T1000 (cell line): ENCODE measurements at places on chromosomes 11 and 22.

DNA sequence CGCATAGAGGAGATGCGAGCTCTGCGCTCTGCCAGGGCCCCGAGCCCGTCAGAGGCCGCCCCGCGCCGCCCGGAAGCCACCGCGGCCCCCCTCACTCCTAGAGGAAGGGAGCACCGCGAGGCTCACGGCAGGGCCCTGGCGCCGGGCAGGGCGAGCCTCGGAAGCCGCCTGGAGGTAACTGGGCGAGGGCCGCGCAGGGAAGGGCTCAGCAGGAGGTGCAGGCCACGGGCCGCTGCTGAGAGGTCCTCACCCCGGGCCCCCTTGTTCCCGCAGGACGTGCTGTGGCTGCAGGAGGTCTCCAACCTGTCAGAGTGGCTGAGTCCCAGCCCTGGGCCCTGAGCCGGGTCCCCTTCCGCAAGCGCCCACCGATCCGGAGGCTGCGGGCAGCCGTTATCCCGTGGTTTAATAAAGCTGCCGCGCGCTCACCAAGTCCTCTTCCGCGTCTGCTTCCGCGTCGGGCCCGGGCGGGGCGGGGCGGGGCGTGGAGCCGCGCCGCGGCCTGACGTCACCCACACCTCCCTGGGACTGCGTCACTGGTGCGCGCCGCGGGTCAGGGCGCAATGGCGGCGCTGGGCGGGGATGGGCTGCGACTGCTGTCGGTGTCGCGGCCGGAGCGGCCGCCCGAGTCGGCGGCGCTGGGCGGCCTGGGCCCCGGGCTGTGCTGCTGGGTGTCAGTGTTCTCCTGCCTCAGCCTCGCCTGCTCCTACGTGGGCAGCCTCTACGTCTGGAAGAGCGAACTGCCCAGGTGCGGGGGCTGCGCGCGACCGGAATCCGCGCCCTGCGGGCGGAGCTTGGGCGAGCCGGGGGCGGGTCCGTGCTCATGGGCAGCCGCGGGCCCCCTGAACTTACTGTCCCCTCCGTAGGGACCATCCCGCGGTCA is at the start of gene RCE1:
Gene RCE1, plus strand, starts transcription at position 546 of the 880 bp plus-strand sequence. Its CDS starts 15 bp downstream, at position 561.
- DNase-seq, result peak; percentile 71

DNA sequence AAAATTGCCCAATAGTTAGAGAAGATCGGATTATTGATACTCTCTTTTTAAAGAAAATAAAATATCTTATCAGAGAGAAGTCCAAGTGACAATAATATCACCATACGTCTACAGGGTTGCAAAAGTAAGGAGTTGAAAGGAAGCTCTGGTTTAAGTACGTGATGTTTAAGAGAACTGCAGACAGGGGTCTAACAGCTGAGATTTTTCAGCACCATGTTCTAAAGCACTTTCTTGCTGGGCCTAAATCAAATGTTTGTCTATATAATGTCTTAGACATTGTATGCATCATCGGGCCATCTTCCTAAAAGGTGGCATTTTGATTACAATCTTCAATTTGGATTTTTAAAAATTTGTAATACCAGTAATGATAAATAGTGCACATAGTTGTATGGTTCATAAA is 133.3 kb downstream of the RRAS2 start:
- no peak for DNase-seq

DNA sequence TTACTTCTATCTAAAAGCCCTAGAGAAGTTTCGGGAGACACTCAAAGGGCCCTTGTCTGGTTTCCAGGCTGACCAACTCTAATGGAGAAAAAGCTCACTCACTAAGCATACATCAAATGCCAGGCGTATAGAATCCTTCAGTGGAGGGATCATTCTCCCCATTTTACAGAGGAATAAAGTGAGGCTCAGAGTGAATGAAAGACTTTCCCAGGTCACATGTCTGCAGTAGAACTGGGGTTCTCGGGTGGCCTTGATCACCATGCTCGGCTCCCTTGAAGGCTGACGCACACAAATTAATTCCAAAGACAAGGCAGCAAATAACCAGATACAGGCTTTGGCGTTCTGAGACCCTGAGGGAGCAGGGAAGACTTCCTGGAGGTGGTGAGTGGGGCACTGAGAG is 60.0 kb downstream of the THAP12 start:
- no peak for DNase-seq

DNA sequence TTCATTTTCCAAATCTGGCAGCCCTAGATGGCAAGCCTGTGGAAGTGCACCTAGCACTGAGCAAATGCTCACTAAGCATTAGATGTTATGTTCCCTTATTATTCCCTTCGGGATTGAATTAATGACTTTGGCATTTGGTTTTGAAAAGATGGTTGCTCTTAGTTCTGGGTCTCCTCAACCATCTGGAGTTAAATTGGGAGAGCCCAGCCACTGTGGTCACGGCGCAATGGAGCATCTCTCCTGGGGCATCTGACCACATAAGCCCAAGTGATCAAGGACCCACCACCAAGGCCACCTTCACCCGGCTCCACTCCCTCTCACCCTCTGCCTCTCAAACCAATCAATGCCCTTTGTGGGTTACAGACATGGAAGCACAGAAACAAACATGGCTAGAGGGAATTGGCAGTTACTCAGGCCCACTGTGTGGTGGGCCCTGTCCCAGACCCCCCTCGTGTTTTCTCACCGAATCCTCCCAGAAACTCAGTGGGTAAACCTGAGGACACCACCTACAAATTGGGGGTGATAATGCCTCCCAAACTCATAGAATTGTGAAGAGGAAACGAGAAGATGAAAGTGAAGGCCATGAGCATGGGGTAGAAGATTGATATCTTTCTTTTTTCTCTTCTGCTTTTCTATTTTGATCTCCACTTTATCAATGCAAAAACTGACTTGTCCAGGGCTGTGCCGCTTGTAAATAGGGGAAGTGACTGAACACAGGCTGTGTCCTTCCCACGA is 52.2 kb downstream of the IRAG1 start:
- DNase-seq, result no peak

GRCh38 chr22:26732284-26732683 is 74.9 kb downstream of the MIAT start:
- DNase-seq, result no peak

DNA sequence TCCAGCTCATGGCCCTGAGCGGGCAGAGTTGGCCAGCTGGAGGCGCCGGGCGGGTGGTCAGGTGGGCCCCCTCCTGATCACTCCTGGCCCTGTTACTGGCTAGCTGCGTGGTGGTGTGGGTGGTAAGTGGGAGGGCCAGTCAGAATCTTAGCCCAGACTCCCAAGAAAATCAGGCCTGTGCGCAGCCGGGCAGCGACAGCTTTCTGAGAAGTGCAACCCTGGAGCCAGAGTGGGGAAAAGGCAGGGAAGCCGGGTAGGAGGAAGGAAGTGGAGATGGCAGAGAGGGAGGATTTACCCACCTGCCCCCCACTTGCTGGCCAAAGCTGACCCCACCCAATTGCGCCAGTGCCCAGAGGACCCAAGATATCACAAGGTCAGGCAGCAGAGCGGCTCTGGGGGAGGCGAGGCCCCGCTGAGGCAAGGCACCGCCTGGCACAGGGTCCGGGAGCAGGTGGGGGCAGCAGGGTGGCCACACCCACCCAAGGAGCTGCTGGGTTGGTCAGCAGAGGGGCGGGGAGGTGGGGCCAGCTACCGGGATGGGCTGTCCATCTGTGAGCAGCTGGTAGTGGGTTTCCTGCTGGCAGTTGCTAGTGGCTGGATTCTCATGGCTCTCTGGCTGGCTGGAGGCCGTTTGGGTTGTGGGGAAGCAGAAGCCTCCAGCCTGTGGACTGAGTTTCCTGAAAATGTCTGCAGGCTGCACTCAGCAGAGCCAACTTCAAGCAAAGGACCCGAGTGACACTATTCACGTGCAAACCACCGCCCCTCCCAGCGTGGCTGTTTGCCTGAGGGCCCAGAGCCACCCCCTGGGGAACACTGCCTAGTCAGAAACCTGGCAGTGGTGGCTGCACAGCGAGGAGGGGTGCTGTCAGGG is 196.4 kb downstream of the IGLL1 start:
- no peak for DNase-seq

DNA sequence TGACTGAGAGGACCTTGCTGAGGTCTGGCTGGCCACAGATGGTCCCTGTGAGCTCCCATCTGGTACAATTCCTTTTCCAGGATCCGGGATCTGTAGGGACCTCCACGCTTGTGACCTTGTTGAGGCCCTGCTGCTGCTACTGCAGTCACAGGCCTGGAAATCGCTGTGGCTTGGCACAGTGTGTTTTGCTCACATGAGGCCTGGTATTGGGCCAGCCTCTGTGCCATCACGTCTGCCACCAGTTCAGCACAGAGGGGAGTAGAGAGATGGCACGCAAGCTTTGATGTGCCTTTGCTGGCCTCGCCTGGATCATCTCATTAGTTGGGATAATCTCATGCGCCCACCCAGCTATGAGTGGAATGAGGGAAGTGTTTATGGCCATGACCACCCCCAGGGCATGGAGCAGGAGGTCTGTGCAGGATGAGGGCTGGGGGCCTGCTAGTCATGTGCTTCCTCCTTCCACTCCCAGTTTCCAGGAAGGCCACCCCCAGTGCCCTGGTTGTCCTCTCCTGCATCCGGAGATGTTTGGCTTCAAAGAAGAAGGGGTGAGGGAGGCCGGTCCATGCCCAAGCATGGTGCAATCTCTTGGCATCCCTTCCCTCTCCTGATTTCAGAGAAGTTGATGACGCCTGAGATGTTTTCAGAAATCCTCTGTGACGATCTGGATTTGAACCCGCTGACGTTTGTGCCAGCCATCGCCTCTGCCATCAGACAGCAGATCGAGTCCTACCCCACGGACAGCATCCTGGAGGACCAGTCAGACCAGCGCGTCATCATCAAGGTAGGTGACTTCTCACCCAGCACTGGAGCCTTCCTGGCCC is 22.4 kb downstream of the DERL3 start:
- DNase-seq, result no peak

DNA sequence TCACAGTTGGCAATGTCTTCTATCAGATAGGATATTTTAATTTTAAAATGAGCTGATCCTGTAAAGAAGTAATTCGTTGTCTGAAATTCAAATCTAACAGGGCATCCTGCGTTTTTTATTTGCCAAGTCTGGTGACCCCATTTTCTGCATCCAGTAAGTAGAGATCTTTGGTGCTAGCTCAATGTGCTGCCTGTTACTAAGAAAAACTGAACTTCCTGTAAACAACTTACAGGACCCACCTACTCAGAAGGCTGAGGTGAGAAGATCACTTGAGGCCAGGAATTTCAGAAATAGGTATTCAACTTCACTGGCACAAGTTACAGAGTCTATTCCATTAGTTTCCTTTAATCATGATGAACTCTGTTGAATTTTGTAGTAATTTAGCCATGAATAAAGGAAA is 4.0 kb downstream of the ARL14EP start:
- DNase-seq, result no peak

- no peak for DNase-seq
Observed at GRCh38 chr11:106482917-106483785, 405.7 kb downstream of the AASDHPPT start.

DNA sequence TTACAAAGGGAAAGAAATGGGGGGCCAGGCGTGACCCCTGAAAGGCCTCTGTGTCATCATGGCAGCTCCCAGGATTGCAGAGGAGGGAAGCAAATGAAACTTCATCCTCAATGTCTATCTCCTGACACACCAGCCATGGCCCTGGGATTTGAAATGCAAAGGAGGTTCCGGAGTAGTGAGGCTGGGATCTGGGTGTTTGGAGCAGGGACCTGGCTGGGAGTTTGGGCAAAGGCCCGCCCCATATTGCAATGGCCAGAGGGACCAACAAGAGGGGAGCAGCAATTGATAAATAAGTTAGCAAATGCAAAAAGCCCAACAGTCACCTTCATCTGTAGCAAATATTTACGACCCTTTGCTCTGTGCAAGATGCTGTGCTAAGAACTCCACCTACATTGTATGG is 77.7 kb upstream of the CCND1 start:
- no peak for DNase-seq

GRCh38 chr11:94025690-94026394 is 4.7 kb downstream of the HEPHL1 start:
- no peak for DNase-seq

DNA sequence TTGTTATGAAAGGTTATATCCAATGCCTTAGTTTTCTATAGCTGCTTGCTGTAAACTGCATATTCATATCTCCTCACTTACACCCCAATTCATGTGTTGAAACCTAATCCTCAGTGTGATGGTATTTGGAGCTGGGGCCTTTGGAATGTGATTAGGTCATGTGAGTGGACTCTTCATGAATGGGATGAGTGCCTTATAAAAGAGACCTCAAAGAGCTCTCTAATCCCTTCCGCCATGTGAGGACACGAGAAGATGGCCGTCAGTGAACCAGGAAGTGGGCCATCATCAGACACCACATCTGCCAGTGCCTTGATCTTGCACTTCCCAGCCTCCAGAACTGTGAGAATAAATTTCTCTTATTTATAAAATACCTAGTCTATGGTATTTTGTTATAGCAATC is 79.3 kb downstream of the CYP2R1 start:
- no peak for DNase-seq

- DNase-seq, result no peak
Observed at GRCh38 chr11:75265851-75266531, 25.4 kb downstream of the TPBGL start.

- peak; percentile 29 for DNase-seq
Observed at GRCh38 chr22:24423519-24424000, 3.8 kb upstream of the ADORA2A start.

DNA sequence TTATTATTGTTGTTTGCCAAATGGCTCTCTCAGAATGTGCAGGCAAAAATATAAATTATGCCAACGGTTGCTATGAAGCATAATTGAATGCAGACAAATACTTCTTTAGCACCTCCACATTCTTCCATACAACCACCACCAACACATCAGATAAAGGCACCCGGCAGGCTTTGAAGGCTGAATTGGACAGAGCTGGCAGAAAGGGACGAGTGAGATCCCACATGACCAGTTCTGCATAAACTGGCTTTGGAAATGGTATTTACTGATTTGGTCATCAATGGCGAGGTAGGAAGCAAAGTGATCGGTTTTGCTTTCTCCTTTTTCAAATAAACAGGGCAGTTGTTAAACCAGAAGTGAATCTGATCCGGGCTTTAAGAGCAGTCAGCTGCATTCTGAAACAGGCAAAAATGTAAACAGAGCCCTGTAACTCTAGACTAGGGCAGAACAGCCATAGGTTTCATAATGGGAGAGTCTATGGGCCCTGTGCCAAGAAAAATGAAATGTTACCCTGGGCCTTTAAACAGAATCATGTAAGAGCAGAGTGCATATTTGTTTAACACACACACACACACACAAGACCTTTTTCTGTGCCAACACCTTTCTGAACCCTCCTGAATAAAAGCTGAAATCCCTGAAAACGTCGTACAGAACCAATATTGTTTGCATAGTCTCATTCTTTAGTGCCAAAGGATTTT is 97.7 kb downstream of the MPPED2 start:
- DNase-seq, result peak; percentile 24

- no peak for DNase-seq
Observed at GRCh38 chr11:11478687-11479086, 125.6 kb upstream of the CSNK2A3 start.

- DNase-seq, result no peak
Observed at GRCh38 chr11:33533386-33534052, 167.1 kb downstream of the C11orf91 start.

DNA sequence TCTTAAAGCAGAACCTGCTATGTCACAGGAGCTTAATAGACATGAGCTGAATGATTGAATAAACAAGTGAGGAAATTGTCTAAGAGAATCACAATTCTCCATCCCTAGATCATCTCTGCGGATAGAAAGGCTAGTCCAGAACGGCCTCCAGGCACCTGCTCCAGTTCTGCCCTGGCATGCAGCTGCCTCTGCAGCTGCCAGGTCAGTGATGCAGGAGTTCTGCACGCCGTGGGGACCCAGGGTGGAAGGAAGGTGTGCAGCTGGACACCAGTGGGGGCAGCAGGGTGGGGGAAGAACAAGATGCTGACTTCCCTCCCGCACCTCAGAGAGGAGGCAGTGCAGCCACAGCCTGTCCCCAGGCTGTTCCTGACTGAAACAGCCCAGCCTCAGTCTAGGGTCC is 192.1 kb upstream of the NCAM1 start:
- no peak for DNase-seq

- DNase-seq, result peak; percentile 19
Observed at GRCh38 chr11:78796956-78797355, 222.3 kb upstream of the NARS2 start.
